ENCODE measurements at places on chromosomes 2 and 18.

DNA sequence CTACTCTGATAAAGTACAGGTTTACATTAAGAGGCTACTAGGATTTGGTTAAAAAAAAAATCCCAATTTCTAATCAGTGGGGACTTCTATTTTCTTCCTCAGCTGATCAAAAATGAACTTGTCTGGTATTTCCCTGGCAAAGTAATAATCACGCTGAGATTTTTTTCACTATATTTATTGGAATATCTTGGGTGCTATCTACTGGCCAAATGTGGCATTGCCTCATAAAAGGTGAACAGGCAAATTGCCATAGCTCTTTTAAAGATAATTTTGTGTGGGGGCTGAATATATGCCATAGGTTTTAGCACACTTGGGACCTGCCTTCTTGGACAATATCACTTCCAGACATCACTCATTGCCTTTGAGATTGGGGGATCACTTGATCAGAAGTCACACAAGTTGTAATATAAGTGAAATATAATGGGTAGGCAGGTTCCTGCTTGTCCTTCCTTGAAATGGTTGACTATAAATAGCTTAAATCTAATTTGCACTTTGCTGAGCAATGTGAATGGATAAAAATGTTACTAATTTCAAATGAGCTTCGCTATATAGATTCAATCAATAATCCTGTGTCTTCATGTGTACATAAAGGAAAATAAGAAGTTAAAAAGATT is 7.0 kb upstream of the NXPH2 start:
- no peak overlapping the region for H3K27ac ChIP-seq
- no peak overlapping the region for H3K4me3 ChIP-seq
- no peaks in the 10 kb centered on the region for H3K36me3 ChIP-seq

DNA sequence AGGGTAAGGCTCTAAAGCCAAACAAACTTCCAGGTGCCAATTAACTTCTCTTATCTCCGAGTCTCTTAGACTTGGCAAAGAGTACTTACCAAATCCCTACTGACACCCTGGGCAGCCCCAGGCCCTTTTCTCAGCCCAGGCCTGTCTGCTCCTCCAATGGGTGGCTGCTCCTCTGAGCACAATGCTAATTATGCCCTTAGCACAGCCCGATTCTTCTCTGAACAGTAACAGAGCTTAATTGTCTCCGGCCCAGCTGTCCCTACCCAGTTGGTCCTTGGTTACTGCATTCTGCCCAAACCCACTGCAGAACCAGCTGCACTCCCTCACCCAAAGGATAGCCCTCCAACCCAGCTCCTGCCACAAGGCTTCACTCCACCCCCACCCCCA is 110.3 kb downstream of the SMAD7 start:
- no peak overlapping the region for H3K4me3 ChIP-seq
- no peaks in the 10 kb centered on the region for H3K36me3 ChIP-seq
- DNase-seq, result no peak
- H3K27ac ChIP-seq, result no peak overlapping the region
- H3K27me3 ChIP-seq, result no peaks in the 10 kb centered on the region

- no peak overlapping the region for H3K27ac ChIP-seq
- no peak for DNase-seq
- H3K4me3 ChIP-seq, result no peak overlapping the region
- H3K36me3 ChIP-seq, result no peaks in the 10 kb centered on the region
- no peaks in the 10 kb centered on the region for H3K27me3 ChIP-seq
- H3K4me1 ChIP-seq, result no peaks in the 10 kb centered on the region
These were observed 87.4 kb downstream of the RNF144A start for GRCh38 chr2:7004636-7005035.

DNA sequence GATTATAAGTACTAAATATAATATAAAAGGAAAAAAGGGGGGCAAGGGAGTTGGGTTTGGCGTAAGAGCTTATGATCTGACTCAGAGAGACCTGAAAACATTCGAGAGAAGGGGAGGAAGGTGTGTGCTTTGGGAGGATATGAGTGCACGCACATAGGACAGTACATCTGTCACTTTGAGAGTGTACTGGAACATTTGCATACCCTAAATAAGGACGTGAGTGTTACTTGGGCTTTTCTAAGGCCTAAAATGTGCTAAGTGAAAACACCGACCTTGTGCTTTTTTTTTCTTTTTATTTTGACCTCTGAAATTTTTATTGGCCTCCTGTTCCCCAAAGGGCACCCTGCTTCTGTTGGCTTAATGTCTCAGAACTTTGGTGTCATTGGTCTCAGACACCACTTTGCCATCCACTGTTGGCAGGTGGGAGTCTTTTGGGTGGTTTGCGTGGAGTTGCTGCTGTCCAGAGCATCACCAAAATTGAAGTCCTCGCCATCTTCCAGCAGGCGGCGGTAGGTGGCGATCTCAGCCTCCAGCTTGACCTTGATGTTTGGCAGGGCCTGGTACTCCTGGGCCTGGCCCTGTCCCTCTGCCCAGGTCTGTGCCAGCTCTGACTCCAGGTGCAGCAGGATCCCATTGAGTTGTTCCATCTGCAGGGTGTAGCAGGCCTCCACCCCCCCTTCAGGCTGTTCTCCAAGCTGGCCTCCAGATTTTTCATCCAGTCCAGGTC is 57.7 kb downstream of the CD28 start:
- H3K36me3 ChIP-seq, result no peaks in the 10 kb centered on the region
- no peaks in the 10 kb centered on the region for H3K27me3 ChIP-seq
- peak; percentile 44 for DNase-seq
- no peaks in the 10 kb centered on the region for H3K4me1 ChIP-seq
- H3K27ac ChIP-seq, result no peak overlapping the region
- H3K4me3 ChIP-seq, result no peak overlapping the region

DNA sequence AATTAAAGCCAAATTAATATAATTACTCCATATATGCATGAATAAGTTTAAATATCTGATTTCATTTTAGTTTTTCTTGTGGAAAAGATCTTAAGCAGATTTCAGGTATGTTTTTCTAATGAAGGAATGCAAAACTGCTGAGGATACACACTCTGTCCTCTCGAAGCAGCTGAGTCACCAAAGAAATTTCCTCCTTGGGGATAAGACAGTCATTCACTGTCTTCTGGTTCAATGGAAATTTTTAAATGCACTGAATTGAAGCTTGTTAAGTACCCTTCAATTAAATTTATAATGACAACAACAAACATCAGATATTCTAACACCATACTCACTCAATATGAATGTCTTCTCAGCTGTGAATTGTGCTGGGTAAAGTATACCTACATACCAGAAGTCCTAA is 101.5 kb upstream of the DNER start:
- H3K27ac ChIP-seq, result 0 out of 2 replicates have a peak overlapping the region, but pooled peaks have one; percentile 18
- peaks cover 31% of the 10 kb centered on the region for H3K4me1 ChIP-seq
- peaks cover 37% of the 10 kb centered on the region for H3K36me3 ChIP-seq
- H3K27me3 ChIP-seq, result no peaks in the 10 kb centered on the region

DNA sequence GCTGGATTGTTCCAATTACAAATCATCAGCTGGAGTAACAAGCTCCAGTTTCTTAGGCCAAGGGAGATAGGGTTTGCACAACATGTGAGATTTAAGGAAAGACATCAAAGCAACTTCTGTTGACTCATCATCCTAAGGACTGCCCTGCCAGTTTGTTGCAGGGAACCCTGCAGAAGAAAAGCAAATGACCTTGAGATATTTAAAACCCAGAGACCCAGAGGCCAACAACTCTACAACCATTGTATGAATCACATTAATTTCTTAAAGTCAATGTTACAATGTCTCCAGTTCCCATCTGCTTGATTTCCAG is 491.8 kb upstream of the ACVR2A start:
- DNase-seq, result no peak
- H3K27me3 ChIP-seq, result no peaks in the 10 kb centered on the region
- no peak overlapping the region for H3K4me3 ChIP-seq

GRCh38 chr2:228956701-228957474 is 314.2 kb downstream of the PID1 start:
- no peaks in the 10 kb centered on the region for H3K36me3 ChIP-seq
- no peak overlapping the region for H3K27ac ChIP-seq
- no peaks in the 10 kb centered on the region for H3K4me1 ChIP-seq
- no peaks in the 10 kb centered on the region for H3K27me3 ChIP-seq
- DNase-seq, result no peak

GRCh38 chr2:30888852-30889409 is 81.7 kb upstream of the CAPN13 start:
- no peaks in the 10 kb centered on the region for H3K4me1 ChIP-seq
- H3K27me3 ChIP-seq, result 0 out of 2 replicates have a peak, but pooled peaks cover 2% of the 10 kb centered on the region
- no peaks in the 10 kb centered on the region for H3K36me3 ChIP-seq

DNA sequence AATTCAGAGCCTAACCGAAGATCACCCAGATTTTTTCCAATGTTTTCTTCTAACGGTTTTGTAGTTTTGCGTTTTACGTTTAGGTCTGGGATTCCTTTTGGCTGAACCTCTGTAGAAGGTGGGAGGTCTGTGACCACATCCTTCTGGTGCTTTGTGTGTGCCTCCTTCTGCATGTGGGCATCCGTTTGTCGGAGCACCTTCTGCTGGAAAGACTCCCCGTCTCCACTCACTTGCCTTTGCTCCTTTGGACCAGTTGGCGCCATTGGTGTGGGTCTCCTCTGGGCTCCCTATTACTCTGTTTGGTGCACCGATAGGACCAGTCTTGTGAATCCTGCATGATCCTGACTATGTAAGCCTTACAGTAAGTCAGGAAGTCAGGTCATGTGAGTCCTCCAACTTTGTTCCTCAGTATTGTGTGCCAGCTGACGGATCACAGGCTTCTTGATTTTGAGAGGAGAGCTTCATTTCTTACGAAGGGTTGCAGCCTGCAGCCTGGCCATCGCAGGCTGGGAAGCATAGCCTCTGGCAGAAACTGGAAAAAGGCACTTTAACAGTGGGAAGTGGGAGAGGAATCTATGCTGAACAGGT is 13.6 kb downstream of the AQP12A start:
- no peak for DNase-seq
- no peak overlapping the region for H3K4me3 ChIP-seq
- H3K4me1 ChIP-seq, result no peaks in the 10 kb centered on the region

DNA sequence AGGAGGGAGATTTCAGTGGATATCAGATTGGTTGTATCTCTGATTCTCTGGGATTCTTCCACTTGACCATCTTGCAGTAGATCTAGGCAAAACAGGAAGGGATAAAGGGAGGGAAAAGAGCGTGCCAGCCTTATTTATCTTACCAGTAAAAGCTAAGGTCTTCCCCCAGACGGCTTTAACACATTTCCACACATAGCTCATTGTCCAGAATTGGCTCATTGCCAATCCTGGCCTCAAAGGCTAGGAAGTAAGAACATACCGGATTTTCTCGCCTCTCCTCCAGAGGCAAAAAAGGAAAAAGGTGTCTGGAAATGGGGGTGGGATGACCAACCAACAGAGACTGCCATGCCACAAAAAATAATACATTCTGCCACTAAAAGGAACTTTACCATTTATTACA is 411.6 kb upstream of the NRP2 start:
- H3K27me3 ChIP-seq, result no peaks in the 10 kb centered on the region
- no peak overlapping the region for H3K27ac ChIP-seq
- no peak for DNase-seq
- no peaks in the 10 kb centered on the region for H3K4me1 ChIP-seq
- no peak overlapping the region for H3K4me3 ChIP-seq

GRCh38 chr2:239979243-239980023 is 45.7 kb downstream of the NDUFA10 start:
- no peak overlapping the region for H3K4me3 ChIP-seq
- H3K27ac ChIP-seq, result no peak overlapping the region
- H3K4me1 ChIP-seq, result no peaks in the 10 kb centered on the region
- peaks cover 29% of the 10 kb centered on the region for H3K36me3 ChIP-seq
- DNase-seq, result no peak

- H3K4me3 ChIP-seq, result no peak within 1 kb of the TSS
- no peak for DNase-seq
- no peaks in the 10 kb centered on the region for H3K36me3 ChIP-seq
- H3K27ac ChIP-seq, result no peak within 1 kb of the TSS
- no peaks in the 10 kb centered on the region for H3K4me1 ChIP-seq
- no peaks in the 10 kb centered on the region for H3K27me3 ChIP-seq
These were observed at the start of gene EVA1A for GRCh38 chr2:75560768-75561565. Gene EVA1A, minus strand, starts transcription at chr2:75560939. Its CDS starts 42,799 bp downstream, at chr2:75518140.

DNA sequence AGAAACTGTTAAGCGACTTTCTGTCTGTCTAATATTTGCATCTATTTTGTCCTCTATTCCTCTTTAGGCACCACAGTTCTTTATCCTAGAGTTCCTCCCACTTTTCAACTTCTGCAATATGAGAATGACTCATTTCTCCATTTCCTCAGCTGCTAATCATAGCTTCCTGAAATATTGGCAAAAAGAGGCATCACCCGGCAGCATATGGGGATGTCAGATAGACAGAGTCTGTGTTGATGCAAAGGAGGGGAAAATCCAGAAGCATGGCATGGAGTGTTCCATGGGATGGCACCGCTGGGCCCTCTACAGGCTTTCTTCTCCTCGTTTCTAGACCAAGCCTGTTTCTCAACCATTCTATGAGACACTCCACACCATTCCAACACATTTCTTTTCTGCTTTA is 93.4 kb downstream of the DOCK10 start:
- H3K36me3 ChIP-seq, result no peaks in the 10 kb centered on the region
- no peaks in the 10 kb centered on the region for H3K27me3 ChIP-seq
- H3K4me1 ChIP-seq, result peaks cover 5% of the 10 kb centered on the region
- no peak overlapping the region for H3K4me3 ChIP-seq
- H3K27ac ChIP-seq, result no peak overlapping the region

GRCh38 chr18:51038110-51038509 is 8.1 kb downstream of the SMAD4 start:
- no peaks in the 10 kb centered on the region for H3K27me3 ChIP-seq
- peaks cover 7% of the 10 kb centered on the region for H3K36me3 ChIP-seq
- H3K27ac ChIP-seq, result no peak overlapping the region
- H3K4me3 ChIP-seq, result no peak overlapping the region
- H3K4me1 ChIP-seq, result peaks cover 18% of the 10 kb centered on the region

- DNase-seq, result no peak
- no peak overlapping the region for H3K27ac ChIP-seq
- H3K4me1 ChIP-seq, result no peaks in the 10 kb centered on the region
- H3K4me3 ChIP-seq, result no peak overlapping the region
- no peaks in the 10 kb centered on the region for H3K36me3 ChIP-seq
- H3K27me3 ChIP-seq, result no peaks in the 10 kb centered on the region
These were observed 73.1 kb upstream of the KCNE4 start for GRCh38 chr2:222978850-222979249.

DNA sequence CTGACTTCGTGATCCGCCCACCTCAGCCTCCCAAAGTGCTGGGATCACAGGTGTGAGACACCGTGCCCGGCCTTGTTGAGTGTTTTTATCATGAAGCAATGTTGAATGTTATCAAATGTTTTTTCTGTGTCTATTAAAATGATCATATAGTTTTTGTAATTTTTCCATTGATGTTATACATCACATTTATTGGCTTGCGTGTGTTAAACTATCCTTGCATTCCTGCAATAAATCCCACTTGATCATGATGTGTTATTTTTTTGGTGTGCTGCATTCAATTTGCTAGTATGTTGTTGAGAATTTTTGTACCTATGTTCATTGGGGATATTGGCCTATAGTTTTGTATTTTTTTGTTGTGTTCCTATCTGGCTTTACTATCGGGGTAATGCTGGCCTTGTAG is 113.1 kb upstream of the PARD3B start:
- no peak overlapping the region for H3K27ac ChIP-seq
- DNase-seq, result no peak
- H3K4me3 ChIP-seq, result no peak overlapping the region
- H3K4me1 ChIP-seq, result no peaks in the 10 kb centered on the region
- H3K27me3 ChIP-seq, result no peaks in the 10 kb centered on the region

- H3K27ac ChIP-seq, result no peak overlapping the region
- H3K4me1 ChIP-seq, result peaks cover 24% of the 10 kb centered on the region
- H3K27me3 ChIP-seq, result no peaks in the 10 kb centered on the region
- no peak overlapping the region for H3K4me3 ChIP-seq
These were observed 56.1 kb downstream of the SF3B1 start for GRCh38 chr2:197378494-197379307.

Measured in Karpas-422 (cell line).